Jurkat, Clone E6-1 (cell line): ENCODE measurements at places on chromosomes 7 and 10.

DNA sequence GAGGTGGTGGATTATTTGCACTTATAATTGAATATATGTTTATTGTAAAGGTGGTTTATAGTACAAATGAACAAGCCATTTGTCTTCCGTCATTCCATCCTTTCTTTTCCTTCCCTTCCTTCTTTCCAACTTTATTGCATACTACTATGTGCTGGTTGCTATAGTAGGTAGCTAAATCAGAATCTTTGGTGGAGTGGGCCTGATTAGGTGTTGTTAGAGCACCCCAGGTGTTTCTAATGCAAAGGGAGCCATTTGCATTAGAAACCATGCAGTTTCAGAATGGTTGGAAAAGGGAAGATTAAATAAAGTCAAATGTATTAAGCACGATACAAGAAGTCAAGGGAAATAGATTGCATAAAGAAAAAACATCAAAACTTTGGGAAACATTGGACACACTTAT lies 88.8 kb upstream of the TRIL start:
- no peak for DNase-seq

- no peak for DNase-seq
These were observed 20.0 kb downstream of the KIAA1549 start for GRCh38 chr7:138961159-138961558.

GRCh38 chr10:31864834-31865518 lies 63.7 kb downstream of the ARHGAP12 start:
- no peak for DNase-seq

DNA sequence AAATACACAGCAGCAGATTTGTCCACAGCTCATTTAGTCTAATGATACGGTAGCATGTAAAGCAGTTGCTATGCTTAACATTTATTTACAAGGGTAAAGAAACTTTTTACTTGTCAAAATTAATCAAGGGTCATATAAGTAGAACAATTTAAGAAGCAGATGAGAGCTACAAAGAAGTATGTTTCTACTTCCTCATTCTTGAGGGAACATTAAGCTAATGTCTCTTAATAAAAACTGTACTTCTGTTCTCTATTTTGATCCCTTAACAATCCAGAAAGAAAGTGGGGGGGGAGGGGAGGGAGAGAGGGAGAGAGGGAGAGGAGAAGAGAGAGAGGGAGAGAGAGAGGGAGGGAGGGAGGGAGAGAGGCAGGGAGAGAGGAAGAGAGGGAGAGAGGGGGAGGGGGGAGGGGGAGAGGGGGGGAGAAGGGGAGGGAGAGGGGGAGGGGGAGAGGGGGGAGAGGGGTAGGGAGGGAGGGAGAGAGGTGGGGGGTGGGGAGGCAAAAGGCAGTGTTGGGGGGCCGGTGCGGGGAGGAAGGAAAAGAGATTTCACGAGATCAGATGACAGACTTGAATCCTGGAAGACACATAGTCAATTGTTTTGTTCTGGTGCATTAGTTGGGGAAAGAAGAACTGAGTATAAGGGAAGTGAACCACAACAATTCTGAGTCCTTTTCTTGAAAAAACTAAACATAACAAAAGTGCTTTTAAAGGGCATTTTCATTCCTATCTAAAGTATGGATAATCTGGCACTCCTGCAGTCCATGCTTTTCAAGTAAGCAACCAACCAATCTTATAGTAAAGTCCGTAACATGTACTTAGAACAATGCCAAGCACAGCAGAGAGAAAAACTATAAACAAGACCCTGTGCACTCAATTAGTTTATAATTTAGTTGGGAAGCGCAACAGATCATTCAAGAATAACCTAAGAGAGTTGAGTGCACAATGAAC lies 128.0 kb downstream of the USP6NL start:
- DNase-seq, result no peak

DNA sequence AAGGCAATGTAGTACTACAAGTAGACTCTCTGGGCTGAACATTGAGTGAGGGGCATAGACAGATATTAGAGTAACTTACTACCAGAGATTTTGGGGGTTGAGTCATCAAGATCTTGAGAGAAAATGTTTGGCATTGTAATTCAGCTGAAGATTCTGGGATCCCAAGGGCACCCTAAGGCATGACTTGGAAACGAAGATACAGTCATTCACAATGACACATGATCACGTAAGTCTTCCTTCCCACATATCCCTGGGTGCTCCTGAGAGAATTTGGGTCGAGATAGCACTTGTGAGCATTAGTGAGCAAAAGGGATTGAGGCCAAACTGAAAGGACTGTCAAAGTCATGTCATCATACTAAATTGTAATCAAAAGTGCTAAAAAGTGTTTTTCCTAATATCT lies 192.5 kb upstream of the PCLO start:
- no peak for DNase-seq

- no peak for DNase-seq
These were observed at the start of gene TBX20 for GRCh38 chr7:35253710-35254495. Gene TBX20 (minus strand): TSS chr7:35254100. CDS start chr7:35253620, 480 bp downstream.

DNA sequence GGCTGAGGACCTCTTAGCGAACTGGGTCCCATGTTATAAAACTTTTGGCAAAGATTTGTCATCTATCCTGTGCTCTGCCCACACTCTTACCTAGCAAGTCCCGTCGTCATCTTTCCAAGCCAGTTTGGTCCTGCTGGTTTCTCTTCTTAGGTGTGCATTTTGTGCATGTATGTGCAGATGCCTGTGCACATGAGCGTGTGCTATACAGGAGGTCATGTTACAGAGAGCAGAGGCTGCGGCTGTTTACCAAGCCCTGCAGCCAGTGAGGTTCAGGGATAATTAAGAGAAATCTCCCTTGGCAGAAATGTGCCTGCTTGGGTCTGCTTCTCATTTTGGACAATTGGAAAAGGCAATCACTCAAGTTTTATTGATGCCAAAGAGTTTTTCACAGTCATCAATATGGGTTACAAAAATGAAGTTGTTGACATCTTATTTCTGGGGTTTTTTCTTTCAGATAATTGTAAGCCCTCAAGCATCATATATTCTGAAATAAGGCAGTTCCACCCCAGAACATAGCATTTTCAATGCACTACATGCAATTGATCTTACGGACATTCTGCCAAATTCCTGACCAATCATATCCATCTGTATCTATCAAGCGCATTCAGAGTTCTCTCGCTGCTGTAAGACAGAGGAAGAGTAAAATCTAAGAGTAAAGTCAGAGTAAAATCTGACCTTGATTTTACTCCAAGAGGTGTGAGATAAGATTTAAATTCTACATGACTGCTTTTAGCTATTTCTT lies 361.4 kb upstream of the ZNF32 start:
- no peak for DNase-seq

GRCh38 chr10:94428766-94429707 lies 26.7 kb downstream of the TBC1D12 start:
- DNase-seq, result no peak

GRCh38 chr7:129401228-129401966 lies 32.8 kb upstream of the STRIP2 start:
- DNase-seq, result no peak

GRCh38 chr7:80472491-80473200 lies 39.2 kb downstream of the GNAT3 start:
- no peak for DNase-seq

- DNase-seq, result no peak
These were observed 476.5 kb downstream of the SUGCT start for GRCh38 chr7:40611095-40611871.

GRCh38 chr10:74957285-74957961 lies 131.0 kb downstream of the KAT6B start:
- DNase-seq, result no peak

- DNase-seq, result no peak
These were observed 147.5 kb upstream of the PPP2R2D start for GRCh38 chr10:131753336-131753735.

- DNase-seq, result no peak
These were observed 76.0 kb upstream of the CTTNBP2 start for GRCh38 chr7:117949232-117949631.

DNA sequence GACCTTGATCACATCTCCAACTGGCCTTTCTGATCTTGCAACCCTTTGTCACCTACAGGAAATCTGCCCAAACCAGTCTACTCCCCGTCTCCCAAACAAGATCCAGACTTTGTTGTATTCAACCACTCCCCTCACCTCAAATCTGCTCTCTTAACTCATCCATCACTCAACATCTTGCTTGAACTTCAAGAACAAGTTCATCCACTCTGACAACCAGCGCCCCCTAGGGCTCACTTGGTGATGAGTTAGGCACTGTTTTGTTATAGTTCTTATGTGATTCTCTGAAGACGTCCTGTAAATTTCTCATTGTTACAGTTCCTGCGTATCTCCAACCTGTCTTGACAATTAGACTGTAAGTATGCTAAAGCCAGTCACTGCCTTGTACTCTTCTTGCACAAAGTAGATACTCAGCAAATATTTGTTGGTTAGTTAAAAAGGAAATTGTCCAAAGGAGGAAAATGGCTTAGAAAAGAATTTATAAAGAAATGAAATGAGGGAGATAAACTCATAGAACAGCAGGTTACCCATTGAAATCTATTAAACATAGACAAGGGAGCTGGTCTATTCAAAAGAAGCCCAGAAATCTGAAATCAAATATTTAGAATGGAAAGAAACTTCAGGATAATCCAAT lies 5.3 kb downstream of the FRMD4A start:
- peak; percentile 70 for DNase-seq

- DNase-seq, result no peak
These were observed 319.6 kb upstream of the SP8 start for GRCh38 chr7:21106296-21106732.

DNA sequence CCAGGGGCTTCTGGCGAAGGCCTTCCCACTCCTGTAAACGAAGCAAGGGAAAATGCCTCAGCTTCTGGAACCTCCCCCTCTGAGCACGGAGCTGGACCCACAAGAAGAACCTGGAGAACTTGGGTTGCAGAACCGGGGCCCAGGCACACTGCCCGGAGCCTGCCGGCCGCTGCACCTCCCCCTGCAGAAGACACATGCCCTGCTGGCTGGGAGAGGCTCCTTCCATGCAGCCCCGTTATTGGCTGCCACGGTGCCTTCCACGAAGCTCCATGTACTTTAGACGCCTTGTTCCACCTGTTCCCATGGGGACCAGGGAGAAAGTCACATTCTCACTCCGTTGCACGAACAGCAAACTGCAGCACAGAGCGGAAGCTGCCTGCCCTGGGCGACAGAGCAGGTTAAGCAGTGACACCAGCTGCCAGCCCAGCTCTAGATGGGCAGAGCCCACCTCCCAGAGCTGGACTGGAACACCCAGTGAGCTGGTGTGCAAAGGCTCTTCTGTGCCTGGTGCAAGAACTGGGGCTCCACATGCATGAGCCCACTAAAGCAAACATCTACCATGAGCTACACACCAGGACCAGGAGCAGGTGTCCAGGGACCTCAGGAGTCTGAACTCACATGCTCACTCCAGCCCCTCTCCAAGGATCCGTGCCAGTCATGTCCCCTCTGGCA lies 70.1 kb downstream of the TNS3 start:
- DNase-seq, result no peak

GRCh38 chr10:92363498-92363897 lies 72.5 kb downstream of the MARCHF5 start:
- DNase-seq, result no peak

DNA sequence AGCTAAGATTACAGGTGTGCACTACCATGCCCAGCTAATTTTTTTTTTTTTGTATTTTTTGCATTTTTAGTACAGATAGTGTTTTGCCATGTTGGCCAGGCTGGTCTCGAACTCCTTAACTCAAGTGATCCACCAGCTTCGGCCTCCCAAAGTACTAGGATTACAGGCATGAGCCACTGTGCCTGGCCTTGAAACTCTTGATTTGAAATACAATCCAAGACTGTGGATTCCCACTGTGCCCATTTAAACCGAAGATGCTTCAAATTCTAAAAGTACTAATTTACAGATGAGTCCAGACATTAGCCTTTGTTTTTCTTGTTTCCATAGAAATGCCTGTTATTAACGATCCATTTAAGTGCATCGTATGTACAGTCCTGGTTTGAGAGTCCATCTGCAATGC lies 130.9 kb downstream of the CACNA2D1 start:
- no peak for DNase-seq

DNA sequence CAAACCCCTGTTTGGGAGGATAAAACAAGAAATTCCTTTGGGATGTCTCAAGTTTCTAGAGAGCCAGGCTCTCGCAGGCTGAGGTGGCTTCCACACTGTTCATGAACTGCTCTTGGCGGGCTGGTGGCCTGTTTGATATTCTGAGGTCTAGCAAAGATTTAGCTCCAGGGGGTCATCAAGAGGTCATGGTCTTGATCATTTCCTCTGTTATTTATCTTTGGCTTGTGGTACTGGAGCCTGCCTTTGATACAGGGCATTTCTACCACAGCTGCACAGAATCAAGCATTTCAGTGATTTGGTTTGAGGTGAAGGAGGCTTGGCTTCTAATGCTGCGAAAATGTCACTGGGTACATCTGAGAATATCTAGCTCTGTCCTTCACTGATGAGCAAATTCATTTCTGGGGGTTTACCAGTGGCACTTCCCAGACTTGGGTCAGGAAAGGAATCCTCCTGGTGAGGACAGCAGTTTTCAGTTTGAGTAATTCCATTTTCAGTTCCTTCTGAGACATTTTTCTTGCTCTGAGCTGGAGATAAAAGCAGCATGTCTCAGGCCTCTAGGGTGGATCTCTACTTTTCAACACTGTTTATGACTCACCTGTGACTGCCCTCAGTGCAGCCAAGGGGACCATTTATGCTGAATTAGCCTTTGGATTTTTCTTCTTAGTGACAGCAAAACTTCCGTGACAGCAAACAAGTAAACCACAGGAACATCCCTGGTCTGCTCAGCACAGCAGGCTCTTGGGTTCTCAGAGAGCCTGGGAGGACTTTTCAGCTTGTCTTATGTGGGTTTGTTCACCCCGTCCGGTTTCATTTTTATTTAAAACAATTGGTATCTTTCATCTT lies 312.0 kb downstream of the RNLS start:
- peak; percentile 72 for DNase-seq

DNA sequence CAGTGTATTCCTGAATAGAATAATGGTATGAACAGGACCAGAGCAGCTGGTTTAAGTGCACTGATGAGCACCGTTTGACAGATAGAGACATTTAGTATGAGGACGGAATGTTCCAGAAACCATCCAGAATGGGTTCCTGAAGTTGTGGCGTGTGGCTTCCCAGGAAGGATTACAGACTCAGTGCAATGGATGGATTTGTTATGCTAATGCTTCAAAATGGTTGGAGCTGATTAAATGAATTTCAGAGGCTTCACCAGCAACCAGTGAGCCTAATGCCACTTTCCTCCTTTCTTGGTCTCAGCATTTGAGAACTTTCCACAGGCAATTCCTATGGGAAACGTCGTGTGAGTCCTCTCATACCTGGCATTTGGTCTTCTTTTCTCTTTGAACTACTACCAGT lies 9.9 kb downstream of the GATA3 start:
- no peak for DNase-seq

DNA sequence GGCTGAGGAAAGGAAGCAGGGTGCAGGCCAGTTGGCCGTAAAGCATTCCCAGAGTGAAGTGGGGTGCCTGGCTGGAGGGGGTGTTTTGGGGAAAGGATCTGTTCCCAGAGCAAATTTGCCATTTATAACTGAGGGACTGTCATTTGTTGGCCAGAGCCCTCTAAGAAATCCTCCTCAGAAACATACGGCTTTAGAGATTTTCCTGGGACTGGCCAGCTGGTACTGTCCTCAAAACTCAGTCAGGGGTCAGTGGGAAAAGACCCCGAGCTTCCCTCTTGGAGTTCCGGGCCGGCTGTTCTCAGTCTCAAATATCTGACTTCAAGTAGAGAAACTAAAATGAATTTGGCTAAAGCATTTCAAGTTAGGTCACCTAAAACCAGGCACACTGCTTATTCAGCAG lies 55.9 kb downstream of the ETV1 start:
- DNase-seq, result no peak

- DNase-seq, result no peak
These were observed 338.8 kb downstream of the ELMO1 start for GRCh38 chr7:37109843-37110242.
